ENCODE measurements at places on chromosomes 16 and 17. TPM values are rescaled to one million over a fixed set of nuclear protein-coding genes. Genes with fewer than 3 reads are reported as not detected.

KRT40 gene
- not detected for total RNA-seq

DNA sequence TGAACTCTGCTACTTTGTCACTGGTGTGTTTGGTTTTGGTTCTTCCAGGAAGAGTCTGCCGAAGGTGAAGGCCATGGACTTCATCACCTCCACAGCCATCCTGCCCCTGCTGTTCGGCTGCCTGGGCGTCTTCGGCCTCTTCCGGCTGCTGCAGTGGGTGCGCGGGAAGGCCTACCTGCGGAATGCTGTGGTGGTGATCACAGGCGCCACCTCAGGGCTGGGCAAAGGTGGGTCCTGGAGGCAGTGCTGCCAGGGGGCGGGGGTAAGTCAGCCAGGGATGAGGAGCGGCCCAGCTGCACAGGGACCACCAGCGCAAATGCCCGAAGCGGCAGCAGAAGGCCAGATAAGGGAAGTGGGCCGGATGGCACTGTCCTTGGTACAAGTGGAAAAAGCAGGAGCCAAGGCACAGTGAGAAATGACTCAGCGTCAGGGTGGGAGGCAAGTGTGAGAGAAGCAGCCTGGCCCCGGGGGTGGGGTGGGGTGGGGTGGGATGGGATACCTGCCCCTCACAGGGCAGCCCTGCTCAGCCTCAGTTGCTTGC, 41.9 kb downstream of the TMEM11 start:
- no peak for DNase-seq

ALDH3A2 gene
- 55.8 TPM for total RNA-seq

ACACA gene
- total RNA-seq: 13.7 TPM

DNA sequence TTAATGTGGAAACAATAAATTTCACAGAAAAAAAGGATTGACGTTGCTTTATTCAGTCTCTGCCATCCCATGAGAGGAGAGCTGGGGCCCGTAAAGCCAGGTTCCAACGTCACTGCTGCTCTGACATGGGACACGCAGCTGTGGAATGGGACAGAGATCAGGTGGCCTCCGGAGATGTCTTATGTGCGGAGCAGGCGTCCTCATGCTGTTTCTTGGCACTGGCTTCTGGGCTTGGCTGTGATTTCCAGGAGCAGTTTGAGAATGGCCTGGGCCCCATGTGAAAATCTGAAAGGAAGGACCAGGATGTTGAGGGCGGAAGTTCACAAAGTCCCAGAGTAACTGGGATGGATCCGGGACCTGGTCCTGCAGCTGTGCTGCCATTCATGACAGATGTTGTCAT, 32.4 kb downstream of the NDEL1 start:
- no peak for DNase-seq

DNA sequence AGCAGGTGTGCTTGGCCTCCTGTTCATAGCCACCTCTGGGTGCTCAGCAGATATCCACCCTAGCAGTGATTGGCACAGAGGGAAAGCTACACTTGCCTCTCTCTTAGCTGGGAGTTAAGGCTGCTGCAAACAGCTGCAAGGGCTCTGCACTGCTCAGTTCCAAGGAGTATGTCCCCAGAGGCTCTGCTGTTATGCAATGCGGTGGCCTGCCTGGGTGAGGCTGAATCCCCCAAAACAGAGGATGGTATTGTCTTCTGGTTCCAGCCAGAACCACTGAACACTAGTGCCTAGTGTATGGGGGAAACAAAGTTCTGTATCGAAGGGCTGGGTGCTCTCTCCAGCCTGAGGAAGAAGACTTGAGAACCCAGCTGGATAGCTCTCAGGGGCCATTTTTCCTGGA, 16.8 kb downstream of the TMEM94 start:
- DNase-seq: no peak

CCT6B gene
- total RNA-seq: 0.69 TPM

DNA sequence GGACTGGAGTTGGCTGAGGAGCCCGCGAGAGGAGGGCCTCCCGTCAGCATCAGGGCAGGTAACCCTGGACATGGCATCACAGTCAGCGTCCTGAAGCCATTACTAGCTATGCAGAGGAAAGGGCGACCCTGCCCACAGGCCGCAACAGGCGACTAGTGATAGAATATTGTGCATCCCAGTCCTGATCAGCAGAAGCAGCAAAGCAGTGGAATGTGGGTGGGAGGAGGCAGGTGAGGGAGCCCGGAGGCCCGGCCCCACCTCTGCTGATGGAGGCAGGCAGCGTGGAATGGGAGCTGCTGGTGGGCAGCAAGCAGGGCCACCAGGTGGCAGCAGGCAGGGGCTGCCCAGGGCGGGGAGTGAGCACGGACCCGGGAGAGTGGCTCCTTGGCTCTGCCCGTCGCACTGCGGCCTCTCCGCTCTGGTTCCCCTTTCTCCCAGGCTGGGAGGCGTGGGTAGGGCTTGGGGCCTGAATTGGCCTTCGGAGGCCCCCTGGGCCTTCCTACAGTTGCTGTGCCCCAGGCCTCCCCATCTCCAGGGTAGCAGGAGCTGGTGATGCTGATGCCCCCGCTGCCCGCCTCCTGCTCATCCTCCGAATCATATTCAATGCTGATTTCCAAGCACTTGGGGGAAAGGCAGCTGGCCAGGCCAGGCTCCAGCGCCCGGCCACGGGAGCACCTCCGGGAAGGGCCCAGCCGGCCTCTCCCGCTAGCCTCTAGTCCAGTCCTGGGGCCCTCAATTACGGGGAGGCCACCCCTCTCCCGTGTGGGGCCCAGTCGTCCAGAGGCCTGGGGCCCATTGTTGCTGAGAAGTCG, 20.2 kb downstream of the TSPOAP1 start:
- peak; percentile 72 for DNase-seq

DNA sequence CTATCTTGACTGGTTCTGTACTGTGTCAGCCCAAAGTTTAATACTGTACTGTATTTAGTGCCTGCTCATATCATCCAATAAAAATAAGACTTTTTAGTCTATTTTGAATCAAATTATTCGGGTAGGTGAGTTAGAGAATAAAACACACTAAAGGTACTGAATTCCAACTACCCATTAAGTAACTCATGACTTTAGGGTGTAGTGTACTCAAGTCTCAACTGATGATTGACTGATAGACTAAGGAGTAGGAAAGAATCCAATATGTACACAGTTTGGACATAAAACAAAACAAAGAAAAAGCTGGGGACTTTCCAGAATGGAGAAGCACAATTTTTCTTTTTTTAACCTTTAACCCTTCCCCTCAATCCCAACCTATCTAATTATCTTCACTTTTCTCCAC, 4.1 kb downstream of the EZH1 start:
- DNase-seq: no peak

DNA sequence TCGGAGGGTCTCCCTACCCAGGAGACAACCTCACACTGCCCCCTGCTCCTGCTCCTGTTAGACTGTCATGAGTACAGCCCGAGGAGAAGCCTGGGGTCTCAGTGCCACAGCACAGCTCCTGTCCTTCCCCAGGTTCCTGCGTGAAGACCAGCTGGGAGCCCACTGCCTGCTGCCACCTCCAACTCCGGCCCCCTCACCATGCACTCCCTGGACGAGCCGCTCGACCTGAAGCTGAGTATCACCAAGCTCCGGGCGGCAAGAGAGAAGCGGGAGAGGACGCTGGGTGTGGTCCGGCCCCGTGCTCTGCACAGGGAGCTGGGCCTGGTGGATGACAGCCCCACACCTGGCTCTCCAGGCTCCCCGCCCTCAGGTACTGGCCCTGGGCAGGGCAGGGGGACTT, 16.2 kb downstream of the GLIS2 start:
- DNase-seq: no peak

DNAH3 gene
- total RNA-seq: 0.03 TPM

TNFRSF13B gene
- total RNA-seq: not detected

POLG2 gene
- total RNA-seq: 7.4 TPM

TPSAB1 gene
- total RNA-seq: 7.1 TPM

- no peak for DNase-seq
Observed at GRCh38 chr17:57458718-57459285, 202.5 kb downstream of the MSI2 start.

CPNE7 gene
- total RNA-seq: 0.84 TPM

DNA sequence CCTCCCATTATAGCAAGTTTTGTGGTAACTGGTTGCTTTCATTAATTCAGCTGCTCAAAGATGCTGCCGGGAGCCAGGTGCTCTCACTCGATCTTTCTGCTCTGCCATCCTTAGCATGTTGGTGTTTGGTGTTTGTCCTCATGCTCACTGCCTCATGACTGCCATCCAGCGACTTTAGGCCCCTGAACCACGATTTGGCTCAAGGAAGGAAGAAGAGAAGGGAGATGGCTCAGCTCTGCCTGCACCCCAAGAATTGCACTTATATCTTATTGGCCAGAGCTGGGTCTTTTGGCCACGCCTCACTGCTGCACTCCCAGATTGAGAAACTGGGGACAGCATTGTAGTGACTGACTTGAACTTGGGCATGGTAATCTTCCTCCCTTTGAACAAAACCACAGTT, 52.7 kb downstream of the ARSG start:
- DNase-seq: no peak

ABCC11 gene
- 0.26 TPM for total RNA-seq

NOTUM gene
- 0.15 TPM for total RNA-seq

DNA sequence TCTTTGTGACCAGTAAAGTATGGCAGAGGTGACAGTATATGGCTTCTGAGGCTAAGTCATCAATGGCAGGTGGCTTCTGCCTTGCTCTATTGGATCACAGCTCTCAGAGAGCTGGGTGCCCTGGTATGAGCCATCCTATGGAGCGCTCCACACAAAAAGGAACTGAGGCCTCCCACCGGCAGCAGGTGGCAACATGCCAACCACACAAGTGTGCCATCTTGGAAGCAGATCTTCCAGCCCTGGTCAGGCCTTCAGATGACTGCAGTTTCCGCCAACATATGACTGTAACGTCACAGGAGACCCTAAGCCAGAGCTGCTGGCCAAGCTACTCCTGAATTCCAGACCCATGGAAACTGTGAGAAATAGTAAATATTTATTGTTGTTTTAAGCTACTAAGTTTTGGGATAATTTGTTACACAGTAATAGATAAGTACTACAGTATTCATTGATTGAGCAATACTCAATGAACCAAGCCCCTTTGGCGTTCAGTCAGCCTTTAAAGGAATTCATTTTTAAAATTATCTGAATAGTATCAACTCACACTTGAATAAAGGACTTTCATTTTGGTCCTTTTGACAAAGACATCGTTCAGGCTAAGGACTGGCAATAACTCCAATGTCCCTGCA, 69.4 kb upstream of the LHX1 start:
- no peak for DNase-seq

RAMP2 gene
- 2.8 TPM for total RNA-seq

CACNA1G gene
- total RNA-seq: not detected

PRSS36 gene
- total RNA-seq: 1.3 TPM

DNA sequence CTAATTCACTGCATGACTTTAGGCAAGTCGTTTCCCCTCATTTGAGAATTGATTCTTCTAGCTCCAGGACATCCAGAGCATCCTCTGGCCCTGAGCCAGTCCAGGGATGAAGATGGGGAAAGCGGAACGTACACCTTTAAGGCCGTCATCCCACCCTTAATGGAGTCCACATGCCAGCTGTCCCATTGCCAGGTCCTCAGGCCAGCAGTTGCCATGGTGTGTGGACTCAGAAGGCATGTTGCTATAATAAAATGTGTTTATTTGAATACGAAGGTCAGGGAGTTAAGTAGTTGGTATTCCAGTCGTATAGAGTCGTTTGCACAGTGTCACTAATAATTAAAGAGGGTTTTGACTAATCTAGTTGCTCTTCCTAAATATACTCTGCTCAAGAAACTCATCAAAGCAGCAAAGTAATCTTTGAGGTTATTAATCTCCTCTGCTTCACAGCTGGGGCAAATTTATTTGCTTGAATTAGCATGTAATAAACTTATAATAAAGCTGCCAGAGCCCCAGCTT, 30.4 kb downstream of the CCDC182 start:
- no peak for DNase-seq

ATP6V0C gene
- total RNA-seq: 39.9 TPM

NAGS gene
- 0.49 TPM for total RNA-seq

PDIA2 gene
- 1,038 TPM for total RNA-seq

CFAP97D1 gene
- total RNA-seq: 0.06 TPM

GRCh38 chr17:49015924-49016774, 19.0 kb downstream of the IGF2BP1 start:
- DNase-seq: no peak

AOC3 gene
- 9.5 TPM for total RNA-seq

MAFG gene
- total RNA-seq: 6.8 TPM

TP53TG3F gene
- not detected for total RNA-seq

GRCh38 chr16:49852279-49852678, 3.6 kb downstream of the ZNF423 start:
- no peak for DNase-seq

GRCh38 chr17:3029213-3029913, 34.0 kb downstream of the OR1D5 start:
- DNase-seq: peak; percentile 30

- DNase-seq: no peak
Observed at GRCh38 chr17:40872416-40872815, 5.4 kb upstream of the KRT12 start.

- no peak for DNase-seq
Observed at GRCh38 chr16:81863630-81864352, 84.7 kb downstream of the PLCG2 start.

MPP2 gene
- 1.0 TPM for total RNA-seq

ZNF287 gene
- 3.8 TPM for total RNA-seq

DNA sequence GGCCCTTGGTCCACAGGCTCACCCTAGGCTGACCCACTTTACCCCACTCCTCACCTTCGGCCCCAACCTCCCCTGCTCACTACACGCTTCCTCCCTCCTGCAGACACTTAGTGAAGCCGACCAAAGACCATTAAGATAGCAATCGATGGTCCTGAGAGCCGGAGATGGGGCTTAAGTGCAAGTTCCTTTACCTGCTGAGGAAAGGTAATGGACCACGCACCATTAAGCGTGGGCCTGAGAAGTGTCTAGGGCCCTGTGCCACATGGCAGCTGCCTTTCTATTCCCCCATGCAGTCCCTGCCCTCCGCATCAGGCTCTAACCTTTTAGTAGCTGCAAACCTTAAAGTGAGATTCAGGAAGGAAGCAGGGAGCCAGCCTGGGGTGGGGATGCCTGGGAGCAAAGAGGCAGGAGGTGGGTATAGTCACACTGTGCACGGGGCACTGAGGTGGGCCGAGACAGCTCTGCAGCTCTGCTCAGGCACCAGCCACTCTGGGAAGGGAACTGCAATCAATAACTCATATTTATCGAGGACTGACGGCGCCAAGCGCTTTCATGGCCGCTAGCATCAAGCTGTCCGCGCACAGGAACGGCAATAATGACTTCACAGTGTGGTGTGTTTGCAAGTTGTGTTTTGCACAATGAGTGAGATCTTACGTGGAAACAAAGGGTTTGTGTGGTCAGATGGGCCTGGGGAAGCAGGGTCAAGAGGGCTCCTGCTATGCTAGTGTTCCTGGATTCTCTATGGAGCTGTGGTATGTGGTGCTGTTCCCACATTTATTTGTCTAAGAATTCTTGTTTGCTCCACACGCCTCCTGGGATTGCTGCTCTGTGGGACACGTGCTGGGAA, 84.9 kb upstream of the CDC42EP4 start:
- no peak for DNase-seq

PRRT2 gene
- 0.40 TPM for total RNA-seq

GRCh38 chr17:43020030-43020621, 2.1 kb downstream of the VAT1 start:
- DNase-seq: no peak

GRCh38 chr17:7685533-7686221, 1.6 kb downstream of the TP53 start:
- DNase-seq: peak; percentile 91
